PC-9 (cell line): ENCODE measurements at places on chromosomes 11 and 22. TPM values are rescaled to one million over a fixed set of nuclear protein-coding genes. Genes with fewer than 3 reads are reported as not detected.

The ZFTA gene
- total RNA-seq = 16.6 and 19.3 TPM in 2 replicates

- H3K36me3 ChIP-seq = no peaks in the 10 kb centered on the region
- H3K4me3 ChIP-seq = no peak overlapping the region
- no peaks in the 10 kb centered on the region for H3K27me3 ChIP-seq
- no peak overlapping the region for H3K27ac ChIP-seq
These were observed 23.4 kb downstream of the KIAA1671 start for GRCh38 chr22:24975813-24976341.

DNA sequence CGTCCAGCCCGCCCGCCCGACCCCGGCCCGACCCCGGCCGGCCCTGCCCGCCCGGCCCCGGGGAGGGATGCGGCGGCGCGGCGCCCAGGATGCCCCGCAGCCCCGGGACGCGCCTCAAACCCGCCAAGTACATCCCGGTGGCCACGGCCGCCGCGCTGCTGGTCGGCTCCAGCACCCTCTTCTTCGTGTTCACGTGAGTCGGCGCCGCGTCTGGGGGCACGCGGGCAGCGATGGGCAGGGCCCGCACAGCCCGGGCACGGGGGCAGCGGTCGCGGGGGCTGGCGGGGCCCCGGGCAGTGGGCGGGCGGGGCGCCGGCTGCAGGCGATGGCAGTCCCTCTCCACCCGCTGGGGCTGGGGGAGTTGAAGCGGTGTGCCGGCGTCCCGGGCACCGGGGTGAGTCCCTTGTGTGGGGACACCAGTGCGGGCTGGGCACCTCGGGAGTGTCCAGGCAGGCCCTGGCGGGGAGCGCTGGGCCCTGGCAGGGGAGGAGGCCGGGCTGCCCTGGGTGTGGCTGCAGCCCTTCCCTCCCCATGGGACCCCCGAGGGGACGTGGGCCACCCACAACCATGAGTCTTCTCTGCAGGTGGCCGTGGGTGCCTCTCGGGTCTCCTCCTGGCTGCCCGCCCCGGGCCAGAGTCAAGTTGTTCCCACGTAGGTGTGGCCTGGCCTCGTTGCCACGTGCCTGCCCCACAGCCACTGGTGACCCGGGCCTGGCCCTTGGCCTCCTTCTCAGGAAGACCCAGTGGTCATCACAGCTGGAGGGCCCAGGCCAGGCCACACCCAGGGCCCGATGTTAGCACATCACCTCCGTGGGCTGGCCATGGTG is 468 bp downstream of the ZDHHC8 start:
- no peaks in the 10 kb centered on the region; the same call in 1 of the 2 replicates for H3K4me1 ChIP-seq
- H3K4me3 ChIP-seq = peak overlapping the region; percentile 58
- H3K36me3 ChIP-seq = no peaks in the 10 kb centered on the region
- peak; percentile 21 for DNase-seq

DNA sequence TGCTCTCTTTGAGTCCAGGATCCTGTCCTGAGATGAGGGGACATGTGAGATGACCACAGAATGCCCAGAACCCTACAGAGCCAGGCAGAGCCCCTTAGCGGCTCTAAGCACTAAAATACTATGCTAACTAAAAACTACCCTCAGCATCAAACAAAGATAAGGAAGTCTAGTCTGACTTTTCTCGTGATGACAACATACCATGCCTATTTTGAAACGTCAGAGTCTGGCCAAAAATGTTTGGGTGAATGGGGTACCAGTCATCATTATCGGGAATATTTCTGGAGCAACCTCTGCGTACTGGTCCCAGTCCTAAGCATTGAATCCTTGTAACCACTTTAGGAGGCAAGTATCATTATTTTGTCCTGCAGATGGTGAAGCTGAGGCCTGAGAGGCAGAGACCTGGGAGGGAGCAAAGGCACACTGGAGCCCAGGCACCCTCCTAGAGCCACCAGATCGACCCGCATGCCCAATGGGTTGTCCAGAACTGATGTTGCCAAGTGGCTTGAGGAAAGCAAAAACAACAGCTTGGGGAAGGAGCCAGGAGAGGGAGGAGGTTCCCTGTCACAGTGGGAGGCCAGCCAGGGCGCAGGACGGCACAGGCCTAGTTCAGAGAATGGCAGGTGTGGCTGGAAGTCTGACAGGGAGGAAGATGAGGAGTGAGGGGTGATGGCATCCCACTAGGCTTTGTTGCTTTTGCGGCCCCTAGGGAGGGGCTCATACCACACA is 7.2 kb upstream of the OSM start:
- DNase-seq = no peak
- H3K4me1 ChIP-seq = no peaks in the 10 kb centered on the region
- no peak overlapping the region for H3K27ac ChIP-seq

GRCh38 chr22:36826262-36826661 is 9.4 kb upstream of the PVALB start:
- no peaks in the 10 kb centered on the region for H3K36me3 ChIP-seq
- H3K4me3 ChIP-seq = no peak overlapping the region
- H3K4me1 ChIP-seq = peaks cover 4% of the 10 kb centered on the region; the same call in 1 of the 2 replicates
